ENCODE measurements at places on chromosomes 7 and 10.

- DNase-seq: no peak
Observed at GRCh38 chr7:111873326-111873646, 311.0 kb upstream of the IMMP2L start.

GRCh38 chr7:15446722-15447121 is 115.1 kb downstream of the AGMO start:
- DNase-seq: no peak

- peak; percentile 88 for DNase-seq
Observed at GRCh38 chr10:100046021-100046486, 35.6 kb downstream of the CPN1 start.

DNA sequence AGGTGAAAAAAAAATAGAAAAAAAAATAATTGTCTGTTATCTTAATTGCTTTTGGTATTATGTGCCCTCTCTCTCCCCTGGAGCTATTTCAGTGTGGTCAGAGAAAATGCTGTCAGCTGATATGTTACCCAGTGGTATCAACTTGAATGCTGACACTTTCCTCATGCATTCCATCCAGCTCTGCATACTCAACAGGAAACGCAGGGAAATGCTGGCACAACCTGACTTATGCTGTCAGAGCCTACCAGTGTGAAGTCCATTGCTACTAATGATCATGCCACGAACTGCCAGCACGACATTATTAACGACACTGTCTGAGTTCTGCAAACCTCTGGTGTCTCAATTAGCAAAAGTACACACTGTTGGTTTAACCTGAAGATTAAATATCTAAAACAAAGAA is 182.8 kb downstream of the ZWINT start:
- DNase-seq: no peak

- DNase-seq: no peak
Observed at GRCh38 chr10:53356616-53357349, 584.2 kb upstream of the MBL2 start.

DNA sequence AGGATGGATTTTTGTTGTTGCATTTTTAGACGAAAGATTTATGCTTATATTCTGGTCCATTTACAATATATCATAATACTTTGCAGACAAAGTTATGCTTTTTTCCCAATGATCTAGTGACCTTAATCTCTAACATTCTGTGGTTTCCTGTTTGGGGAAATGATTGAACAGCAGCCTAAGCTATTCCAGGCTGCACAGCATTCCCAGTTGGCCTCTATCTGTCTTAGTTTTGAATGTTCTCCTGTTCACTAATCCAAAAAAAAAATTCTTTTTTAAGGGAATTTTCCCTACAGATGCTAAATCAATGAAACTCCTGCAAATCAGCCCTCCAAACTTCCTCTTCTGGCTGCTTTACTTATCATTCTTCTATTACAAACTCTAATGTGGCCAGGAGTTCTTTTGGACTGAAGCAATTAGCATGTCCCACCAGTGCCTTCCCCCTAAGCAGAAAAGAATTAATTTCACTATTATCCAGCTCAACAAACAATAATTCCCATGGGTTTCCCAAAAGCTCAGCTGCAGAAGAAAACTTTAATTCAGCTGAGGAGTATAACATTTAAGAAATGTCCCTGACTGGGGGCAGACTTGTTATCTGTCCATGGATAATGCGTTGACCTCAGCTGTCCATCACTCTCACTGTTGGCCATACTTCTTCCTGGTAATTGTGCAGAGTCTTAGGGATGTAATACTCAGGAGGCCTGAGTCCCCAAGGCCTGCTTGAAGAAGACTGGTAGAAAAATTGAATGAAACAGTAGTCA is 81.9 kb upstream of the TRIL start:
- DNase-seq: no peak

DNA sequence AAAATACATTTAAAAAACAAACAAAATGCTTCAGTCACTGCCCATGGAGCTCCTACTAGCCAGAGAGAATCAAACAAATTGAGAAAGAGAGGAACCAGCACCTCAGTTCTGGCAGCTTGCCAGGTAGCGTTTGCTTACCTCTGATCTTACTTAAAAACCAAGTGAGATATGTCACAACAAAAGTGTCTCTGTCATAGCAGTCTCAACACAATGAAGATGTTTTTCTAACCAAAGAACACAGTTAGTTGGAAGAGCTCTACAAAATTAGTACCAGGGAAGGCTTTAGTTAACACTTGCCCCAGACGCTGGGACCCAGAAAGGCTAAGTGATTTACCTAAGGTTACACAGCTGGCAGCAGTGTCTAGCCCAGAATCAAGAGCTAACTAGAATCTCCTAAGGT is 3.4 kb downstream of the DOCK4 start:
- no peak for DNase-seq

DNA sequence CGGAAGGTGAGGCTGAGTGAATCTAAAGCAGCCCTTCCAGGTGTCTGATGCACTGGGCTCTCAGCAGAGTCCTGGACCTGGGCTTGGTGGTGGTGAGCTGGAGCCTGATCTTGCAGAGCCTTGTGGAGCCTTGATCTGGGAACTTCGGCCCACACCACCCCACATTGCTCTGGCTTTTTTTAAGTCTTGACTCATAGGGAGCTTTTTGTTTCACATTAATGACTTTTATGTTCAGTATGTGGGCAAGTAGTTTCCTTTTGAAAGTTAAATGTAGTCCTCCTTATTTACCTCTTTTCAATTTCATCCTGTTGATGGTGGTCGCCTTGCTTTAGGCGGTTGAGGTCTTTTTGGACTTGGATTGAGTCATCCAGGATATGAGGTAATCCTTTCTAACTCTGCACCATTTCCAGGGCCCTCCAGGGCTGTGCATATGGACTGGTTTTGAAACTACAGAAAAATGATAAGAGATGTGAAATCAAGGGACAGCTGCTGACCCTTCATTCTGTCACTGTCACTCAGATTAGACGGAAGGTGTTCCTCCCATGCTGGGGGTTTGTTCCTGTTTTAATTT is 2.9 kb upstream of the NRAP start:
- no peak for DNase-seq

GRCh38 chr7:140143997-140144396 is 32.8 kb downstream of the KDM7A start:
- DNase-seq: no peak

DNA sequence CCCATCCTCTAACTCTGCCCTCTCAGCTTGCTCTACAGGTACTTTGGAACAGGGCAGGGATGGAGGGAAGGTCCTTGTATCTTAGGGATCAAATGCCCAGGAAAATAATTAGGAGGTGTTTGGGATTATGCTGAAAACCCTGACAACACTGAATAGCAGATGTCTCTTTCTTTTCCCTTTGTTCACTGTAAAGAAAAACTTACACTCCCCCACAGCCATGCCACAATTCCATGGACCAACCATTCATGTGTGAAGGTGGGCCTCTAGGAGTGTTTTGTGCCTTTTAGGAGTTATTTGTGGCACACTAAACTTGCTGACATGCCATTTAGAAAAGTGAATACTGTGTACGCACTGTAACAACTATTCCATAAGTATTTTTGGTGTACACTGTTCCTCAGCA is 108.1 kb downstream of the SNX10 start:
- no peak for DNase-seq

DNA sequence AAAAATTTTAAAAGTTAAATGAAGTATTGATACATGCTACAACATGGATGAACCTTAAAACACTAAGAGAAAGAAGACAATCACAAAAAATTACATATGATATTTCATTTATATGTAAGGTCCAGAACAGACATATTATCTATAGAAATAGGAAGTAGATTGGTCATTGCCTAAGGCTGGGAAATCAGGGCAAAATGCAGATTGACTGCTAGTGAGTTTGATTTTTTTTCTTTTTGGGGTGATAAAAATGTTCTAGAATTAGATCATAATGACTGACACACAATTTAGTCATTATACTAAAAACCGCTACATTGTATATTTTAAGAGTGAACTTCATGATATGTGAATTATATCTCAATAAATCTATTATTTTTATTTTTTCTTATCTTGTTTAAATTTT is 88.3 kb downstream of the CPEB3 start:
- no peak for DNase-seq

GRCh38 chr7:131066635-131067034 is 261.0 kb upstream of the MKLN1 start:
- no peak for DNase-seq

DNA sequence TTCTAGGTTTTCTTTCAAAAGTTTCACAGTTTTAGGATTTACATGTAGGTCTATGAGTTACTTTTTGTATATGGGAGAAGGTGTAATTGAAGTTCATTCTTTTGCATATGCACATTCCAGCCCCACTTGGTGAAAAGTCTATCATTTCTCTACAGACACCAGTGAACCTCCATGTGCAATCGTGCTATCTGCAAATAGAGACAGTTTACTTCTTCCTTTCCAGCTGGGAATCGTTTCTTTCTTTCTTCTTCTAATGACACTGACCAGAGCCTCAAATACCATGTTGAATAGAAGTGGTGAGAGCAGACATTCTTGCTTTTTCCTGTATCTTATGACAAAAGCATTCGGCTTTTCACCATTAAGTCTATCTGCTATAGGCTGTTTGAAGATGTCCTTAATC is 122.7 kb downstream of the ARHGAP22 start:
- no peak for DNase-seq

GRCh38 chr10:44043646-44044375 is 341.1 kb downstream of the CXCL12 start:
- no peak for DNase-seq

GRCh38 chr7:36895192-36895591 is 170.9 kb upstream of the AOAH start:
- DNase-seq: no peak

- no peak for DNase-seq
Observed at GRCh38 chr10:15849316-15849715, 11.0 kb downstream of the MINDY3 start.

DNA sequence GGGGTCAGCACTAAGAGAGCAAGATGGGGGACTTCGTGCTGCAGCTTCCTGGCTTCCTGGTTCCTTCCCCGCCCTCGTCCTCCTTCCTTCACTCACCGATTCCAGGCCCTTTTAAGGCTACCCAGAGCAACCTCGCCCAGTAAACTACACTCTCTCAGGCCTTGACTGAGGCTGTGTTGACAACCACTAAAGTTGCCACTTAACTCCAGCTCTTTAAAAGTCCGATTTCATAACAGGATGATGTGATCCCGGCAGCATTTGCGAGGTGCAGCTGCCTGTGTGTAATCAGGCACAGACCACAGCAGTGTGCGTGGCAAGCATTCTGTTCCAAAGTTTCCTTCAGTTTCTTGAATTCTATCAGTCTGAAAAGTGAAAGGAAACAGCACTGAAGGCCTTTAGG is 110.6 kb downstream of the RAB11FIP2 start:
- DNase-seq: no peak

- DNase-seq: no peak
Observed at GRCh38 chr10:7337431-7338171, 73.2 kb downstream of the SFMBT2 start.

DNA sequence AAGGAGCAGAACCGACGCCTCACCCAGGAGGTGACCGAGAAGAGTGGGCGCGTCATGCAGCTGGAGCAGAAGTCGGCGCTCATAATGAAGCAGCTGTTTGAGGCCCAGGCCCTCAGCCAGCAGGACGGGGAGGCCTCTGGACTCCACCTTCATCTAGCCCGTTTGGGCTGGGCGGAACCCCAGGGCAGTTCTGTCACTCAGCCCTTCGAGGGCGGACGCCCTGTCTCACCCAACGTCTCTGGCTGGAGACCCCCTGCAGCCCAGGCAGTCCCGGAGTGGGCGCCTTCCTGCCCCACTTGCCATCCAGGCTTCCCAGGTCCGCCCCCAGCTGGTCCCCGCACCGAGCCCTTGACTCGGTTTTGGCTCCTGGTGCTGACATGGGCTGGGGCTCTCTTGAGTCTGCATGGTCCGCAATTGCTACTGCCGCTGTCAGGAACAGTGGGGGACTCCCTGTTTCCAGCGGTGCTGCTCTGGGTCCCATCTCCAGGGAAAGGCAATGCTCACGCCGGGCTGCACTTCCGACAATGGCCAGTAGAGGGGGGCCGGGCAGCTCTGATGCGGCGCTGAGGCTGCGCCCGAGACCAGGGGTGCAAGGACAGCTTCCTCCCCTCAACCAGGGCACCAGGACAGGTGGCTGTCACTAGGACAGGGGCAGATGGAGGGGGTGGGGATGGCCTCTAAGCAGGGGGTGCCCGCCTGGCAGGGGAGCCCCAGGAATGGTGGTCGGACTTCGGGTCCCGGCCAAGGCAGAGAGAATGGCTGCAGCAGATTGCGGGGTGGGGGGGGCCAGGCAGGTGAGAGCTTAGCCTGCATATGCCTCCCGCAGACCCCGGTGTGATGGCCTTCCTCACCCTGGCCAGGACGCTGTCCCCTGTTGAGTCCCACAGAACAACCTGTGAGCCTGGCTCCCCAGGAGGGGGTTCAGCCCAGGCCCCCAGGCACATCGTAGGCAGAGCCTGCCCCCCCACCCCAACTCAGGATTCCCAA is 71.2 kb upstream of the KCTD7 start:
- peak; percentile 88 for DNase-seq

Measured in stimulated activated effector memory CD8-positive, alpha-beta T cell treated with anti-CD3 and anti-CD28 coated beads, Interleukin-12 subunit alpha, Interleukin-12 subunit beta, amount 100 ng/mL, for 72 hours (primary cell).